PC-9 (cell line): ENCODE measurements at places on chromosomes 4 and X.

DNA sequence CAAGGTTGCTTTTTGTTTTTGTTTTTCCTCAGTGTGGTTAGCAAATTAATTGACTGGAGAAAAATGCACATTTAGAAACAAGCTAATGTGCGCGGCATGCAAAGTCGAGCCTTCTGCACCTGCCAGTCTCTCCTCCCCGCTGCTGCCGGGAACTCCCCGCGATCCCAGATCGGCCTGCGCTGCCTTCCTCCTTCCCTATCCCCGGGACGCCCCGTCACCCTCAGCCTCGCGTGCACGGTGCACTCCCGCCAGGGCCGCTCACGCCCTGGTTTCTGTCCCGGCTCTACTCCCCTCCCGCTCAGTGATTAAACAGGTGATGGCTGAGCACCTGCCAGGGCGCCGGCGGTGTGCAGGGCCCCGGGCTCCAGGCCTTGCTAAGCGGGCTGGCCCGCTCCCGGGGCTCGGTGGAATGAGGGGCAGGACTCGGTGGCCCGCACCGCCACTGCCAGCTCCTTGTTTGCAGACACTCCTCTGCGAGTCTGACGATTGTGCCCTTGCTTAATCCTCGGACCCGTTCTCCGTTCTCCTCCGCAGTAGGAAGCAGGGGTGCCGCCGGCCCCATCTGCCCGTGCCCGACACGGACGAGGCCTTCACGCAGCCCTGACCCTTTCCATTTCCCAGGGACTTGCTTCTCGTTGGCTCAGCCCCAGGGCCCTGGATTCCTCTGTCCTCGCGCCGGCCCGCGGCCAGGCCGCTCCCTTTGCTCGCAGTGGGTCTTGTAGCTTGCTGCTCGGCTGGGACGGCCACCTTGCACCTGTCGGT, 143.4 kb downstream of the TRIML1 start:
- no peak for DNase-seq

GRCh38 chr4:4810092-4810774, 49.2 kb upstream of the MSX1 start:
- DNase-seq, result no peak

- DNase-seq, result no peak
Observed at GRCh38 chrX:9286234-9286633, 178.6 kb upstream of the TBL1X start.

DNA sequence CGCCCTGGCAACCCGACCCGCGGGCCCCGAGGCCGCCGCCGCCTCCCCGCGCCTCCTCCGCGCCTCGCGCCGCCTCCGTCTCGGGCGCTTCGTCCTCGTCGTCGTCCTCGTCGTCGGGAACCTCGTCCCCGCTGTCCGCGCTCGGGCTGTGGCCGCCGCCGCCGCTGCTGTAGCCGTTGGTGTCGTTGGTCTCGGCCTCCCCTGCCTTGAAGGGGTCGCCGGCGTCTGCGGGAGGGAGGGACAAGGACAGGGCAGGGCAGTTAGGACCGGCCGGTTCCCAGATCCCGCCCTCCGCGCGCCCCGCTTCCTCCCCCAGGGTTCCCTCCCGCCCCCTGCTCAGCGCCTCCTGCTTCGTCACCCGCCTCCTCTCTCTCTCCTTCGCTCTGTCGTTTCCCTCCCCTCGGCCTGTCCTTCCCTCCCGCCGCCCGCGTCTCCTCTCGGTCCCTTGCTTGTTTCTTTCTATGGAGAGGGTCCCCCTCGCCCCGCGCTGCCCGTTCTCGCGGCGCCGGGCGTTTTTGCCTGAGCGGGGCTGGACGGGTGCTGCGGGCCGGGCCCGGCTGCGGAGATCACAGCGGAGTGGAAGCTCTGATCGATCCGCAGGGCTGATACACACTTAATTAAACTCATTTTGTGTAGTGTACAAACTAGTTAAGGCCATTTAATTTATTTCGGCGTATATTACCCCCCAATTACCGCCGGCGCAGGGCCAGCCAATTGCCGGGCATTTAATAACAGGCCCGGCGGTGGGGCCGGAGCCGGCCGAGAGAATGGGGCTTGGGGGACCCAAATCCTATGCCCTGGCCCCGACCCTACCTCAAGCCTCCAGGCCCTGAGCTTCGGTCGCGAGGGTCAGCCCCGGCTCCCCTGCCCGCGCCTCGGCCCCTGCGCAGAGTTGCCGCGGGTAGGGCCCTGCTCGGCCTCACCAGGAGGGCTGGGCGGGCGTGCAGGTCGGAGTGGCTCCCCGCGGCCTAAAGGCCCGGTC, 2.4 kb downstream of the NKX1-1 start:
- DNase-seq, result no peak

DNA sequence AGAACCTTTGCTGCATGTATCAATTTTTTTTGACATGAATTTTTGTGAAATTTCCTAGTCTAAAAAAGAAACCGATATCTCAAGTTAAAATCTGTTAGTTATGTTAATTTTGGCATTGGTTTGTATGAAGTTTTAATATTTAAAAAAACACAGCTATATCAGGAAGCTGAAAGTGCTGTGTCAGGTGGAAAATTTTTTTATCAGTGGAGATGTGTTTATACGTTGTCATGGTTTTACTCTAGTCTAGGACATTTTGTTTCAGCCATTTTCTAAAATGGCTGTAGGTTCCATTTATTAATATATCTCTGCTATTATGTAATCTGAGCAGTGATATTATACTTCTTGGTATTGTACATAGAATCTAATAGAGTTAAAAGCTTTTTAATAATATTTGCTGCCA, 34.2 kb downstream of the OCRL start:
- DNase-seq, result no peak
